ENCODE measurements at places on chromosomes 2 and 18.

GRCh38 chr2:64562148-64562784 is 38.1 kb downstream of the AFTPH start:
- DNase-seq, result no peak

DNA sequence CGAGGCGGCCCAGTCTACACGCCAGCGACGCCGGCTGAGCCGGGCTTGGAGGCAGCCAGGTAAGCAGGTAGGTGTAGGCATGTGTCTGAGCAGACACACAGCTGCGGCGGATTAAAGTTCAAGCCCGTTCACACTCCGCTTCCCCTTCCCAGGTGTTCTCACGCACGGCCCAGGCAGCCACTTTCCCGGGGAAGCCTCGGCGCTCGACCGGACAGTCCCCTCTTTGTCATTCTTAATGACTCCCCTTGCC is 367 bp downstream of the TGFA start:
- no peak for DNase-seq

- no peak for DNase-seq
Measured at GRCh38 chr2:9256147-9256546, 49.5 kb downstream of the ASAP2 start.

DNA sequence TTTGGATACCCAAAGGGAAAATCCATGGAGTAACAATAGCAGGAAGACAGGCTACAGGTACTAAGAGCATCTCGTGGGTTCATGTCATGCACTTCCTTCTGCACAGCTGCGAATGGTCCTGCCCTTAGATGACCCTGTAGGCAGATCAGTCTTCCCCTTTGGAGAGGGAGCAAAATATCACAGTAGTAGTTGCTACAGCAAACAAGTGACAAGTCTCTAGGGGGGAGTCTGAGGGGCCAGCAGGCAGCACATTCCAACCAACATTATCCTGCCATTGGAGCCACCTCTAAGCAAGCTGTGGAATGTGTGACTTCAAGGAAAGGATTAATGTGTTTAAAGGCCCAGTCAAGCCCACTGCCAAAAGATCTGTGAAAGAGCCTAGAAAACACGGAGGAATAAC is 273.2 kb upstream of the PARD3B start:
- no peak for DNase-seq

- no peak for DNase-seq
Measured at GRCh38 chr18:48808476-48808875, 142.3 kb downstream of the SMAD7 start.

GRCh38 chr2:168450171-168450570 is 5.9 kb upstream of the CERS6 start:
- no peak for DNase-seq

Data from activated naive CD4-positive, alpha-beta T cell treated with anti-CD3 and anti-CD28 coated beads, Interleukin-2, amount 50 U/mL, for 72 hours (primary cell).